Stimulated activated CD4-positive, alpha-beta T cell treated with anti-CD3 and anti-CD28 coated beads, Interleukin-4, amount 100 ng/mL, for 24 hours (primary cell): ENCODE measurements at places on chromosomes 13 and 19.

DNA sequence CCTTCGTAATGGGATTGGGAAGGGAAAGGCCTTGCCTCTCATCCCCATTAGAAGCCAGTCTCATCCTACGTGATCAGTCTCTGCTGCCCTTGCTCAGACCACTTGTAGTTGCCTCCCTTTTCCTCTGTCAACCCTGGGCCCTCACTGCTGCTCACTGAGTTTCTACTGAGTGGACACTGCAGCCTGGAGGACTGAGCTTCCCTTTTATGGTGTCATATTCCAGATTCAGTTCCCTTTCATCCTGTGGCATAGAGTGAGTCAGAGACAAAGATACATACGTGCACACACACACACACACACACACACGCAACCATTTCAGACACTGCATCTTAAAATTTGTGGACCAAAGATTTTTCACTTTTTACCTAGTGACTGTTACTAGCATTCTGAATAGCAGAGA, 56.6 kb downstream of the COG3 start:
- no peak for DNase-seq

GRCh38 chr19:28468701-28469459, 744.1 kb downstream of the UQCRFS1 start:
- DNase-seq: peak; percentile 4

GRCh38 chr13:110929104-110929777, 14.4 kb upstream of the ANKRD10 start:
- DNase-seq: no peak

GRCh38 chr19:43847246-43847645, 20.1 kb downstream of the ZNF283 start:
- no peak for DNase-seq

DNA sequence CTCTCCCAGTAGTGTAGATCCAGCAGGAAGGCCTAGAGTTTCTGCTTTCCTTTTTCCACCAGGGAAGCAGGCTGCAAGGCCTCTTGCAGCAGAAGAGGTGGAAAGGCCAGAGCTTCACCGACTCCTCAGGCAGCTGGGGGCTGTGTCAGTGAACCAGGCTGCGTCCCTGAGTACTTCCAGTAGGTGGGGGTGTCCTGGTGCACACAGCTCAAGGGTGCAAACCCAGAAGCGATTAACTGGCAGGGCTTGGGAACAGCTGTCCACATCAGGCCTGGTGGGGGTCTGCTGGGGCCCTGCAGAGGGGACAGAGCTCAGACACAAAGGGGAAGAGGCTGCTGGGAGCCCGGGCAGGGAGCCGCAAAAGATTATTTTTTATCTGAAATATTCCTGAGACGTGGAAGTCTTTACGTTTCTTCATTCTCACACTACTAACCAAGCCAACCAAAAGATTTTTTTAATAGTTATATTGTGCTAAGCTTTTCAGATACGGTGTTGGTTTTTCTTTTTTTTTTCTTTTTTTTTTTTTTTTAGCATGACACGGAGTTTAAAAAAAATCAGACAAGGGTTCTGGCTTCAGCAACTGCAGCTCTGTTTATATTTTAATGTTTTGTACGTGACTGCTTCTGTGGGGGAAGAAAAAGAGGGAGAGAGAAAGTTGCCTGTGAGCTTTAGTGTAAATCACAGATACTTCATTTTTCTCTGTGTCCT, 11.0 kb downstream of the TSHZ3 start:
- DNase-seq: no peak

DNA sequence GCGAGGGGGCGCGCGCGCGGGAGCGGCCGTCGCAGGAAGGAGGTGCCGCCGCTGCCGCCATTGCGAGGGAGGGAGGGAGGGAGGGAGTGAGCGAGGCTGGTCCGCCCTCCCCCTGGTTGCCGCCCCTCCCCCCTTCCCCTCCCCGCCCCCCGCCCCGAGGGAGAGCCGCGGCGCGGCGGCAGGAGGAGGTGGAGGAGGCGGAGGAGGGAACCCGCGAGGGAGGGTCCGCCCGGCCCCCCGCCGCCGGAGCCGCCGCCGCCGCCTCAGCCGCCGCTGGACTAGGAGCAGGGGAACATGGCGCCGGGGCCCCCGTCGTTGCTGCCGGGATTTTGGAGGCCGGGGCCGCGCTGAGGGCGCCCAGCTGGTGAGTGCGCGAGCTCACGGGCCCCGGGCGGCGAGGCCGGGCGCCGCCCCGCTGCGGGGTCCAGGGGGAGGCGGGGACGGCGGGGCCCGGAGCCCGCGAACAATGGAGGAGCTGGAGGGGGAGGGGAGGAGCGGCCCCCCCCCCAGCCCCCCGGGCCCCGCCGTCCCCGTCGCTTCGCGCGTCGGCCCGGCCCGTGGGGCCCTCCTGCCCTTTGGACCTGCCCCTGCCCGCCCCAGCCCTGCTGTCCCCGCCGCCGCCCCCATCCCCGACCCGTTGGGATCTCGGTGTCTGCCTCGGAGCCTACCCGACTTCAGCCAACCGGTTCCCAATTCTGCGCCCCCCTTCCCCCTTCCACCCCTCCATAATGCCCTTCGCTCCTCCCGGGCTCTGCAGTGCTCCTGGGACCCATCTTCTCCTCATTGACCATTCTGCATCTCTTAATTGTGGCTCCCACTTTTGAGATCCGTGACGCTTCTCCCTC, at the start of gene ARHGAP35:
TSS of gene ARHGAP35 (plus strand) at position 152 of the 845 bp plus-strand sequence. CDS start 57,679 bp downstream, outside the sequence.
- DNase-seq: peak; percentile 27

DNA sequence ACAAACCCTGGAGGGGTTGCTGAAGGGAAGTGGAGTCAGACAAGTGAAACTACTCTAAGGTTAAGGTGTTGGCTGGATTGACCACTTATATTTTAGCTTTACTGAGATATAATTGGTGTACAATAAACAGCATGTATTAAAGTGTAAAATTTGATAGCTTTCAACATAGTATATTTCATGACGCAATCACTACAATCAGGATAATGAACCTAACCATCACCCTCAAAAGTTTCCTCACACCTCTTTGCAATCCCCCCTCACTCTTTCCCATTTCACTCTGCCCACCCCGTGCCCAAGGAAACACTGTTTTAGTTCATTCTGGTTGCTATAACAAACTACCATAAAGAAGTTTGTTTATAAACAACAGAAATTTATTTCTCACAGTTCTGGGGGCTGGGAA, 508.0 kb downstream of the FGF9 start:
- no peak for DNase-seq

DNA sequence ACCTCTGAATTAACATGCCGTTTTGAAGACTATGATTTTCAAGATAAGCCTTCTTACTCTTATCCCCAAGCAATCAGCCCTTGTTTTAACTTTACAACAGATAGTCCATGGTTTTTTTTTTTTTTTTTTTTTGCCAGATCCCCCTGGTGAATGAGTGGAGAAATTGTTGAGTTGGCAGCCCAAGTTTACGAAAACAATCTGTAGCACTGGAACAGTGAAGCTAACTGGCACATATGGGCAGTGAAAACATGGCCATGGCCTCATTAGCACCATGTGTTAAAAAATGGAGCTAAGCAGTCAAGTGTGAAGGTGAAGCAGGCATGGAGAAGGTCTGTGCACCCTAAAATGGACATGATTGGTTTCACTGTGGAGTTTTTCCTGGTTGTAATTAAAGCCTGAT, 812.1 kb upstream of the MIR17HG start:
- no peak for DNase-seq

DNA sequence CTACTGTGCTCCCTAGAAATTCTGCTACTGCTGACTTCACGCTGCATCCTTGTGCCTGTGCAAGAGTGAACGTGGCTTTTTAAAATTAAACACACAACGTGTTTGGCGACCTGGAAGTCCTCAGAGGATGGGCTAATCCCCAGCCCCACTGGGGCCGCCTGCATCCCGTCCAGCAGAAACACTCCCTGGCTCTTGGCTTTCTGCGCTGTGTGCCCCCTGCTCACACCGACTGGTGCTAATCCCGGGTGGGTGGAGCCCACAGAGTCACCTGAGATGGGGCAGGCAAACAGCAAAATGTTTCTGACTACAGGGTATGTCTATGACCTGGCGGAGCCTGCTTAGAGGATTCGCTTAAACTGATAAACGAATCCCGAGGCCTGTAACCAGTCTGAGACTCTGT, 15.1 kb downstream of the CAPS start:
- no peak for DNase-seq

DNA sequence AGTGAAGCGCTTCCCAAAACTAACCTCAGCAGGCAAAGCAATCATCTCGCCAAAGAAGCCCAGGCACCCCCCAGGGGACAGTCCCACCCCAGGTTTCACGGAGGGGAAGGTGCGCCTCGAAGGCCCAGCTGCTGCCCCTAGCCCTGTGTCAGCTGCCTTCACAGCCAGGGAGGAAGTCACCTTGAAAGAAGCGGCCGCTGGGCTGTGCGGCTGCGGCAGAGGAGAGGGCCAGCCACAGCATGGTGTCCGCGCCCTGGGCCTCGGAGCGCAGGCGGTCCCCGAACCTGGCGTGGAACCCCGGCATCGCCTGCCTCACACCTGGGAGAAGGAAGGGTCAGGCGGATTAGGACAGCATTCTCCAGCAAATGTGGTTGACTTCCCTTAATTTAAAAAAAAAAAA, 35.0 kb downstream of the DHRS12 start:
- DNase-seq: no peak

DNA sequence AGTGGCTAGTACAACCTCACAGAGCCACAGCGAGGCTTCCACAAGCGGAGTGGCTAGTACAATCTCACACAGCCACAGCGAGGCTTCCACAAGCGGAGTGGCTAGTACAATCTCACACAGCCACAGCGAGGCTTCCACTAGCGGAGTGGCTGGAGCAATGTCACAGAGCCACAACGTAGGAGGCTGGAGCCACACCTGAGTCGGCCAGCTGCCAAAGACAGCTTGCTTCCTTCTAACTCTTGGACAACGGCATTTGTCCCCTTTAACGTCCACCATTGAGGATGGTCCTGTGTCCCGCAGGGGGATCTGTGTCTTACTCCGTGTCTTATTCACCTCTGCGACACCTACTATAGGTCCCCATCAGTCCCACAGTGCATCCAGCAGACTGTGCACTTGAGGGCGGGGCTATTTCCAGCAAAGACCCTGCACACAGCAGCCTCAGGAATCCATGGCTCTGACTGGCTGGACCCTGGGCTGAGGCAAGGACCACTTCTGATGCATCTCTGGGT, 3.7 kb downstream of the ZNF787 start:
- DNase-seq: no peak

DNA sequence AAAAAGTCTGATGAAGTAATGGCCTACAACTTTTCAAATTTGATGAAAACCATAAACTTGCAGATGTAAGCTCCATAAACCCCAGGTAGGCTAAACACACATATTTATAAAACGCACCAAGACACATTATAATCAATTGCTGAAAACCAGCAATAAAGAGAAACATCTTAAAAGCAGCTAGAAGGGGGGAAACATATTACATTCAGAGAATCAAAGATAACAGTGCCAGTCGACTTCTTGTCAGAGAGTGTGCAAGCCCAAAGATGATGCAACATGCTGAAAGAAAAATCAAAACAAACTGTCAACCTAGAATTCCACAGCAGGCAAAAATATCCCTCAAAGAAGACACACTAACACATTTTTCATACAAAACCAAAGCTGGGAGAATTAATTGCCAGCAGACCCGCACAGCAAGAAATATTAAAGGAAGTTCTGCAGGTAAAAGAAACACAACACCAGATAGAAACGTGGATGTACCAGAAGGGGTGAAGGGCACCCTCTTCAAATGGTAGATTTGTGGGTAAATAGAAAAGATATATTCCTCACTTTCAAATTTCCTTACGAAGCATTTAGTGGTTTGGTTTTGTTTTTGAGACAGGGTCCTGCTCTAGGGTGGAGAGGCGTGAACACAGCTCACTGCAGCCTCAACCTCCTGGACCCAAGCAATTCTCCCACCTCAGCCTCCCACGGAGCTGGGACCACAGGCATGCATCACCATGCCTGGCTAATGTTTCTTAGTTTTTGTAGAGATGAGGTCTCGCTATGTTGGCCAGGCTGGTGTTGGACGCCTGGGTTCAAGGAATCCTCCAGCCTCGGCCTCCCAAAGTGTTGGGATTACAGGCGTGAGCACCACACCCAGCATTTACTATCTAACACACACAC, 16.5 kb upstream of the ATP1A3 start:
- no peak for DNase-seq

- peak; percentile 33 for DNase-seq
Observed at GRCh38 chr19:1725100-1726064, 27.9 kb upstream of the ONECUT3 start.

DNA sequence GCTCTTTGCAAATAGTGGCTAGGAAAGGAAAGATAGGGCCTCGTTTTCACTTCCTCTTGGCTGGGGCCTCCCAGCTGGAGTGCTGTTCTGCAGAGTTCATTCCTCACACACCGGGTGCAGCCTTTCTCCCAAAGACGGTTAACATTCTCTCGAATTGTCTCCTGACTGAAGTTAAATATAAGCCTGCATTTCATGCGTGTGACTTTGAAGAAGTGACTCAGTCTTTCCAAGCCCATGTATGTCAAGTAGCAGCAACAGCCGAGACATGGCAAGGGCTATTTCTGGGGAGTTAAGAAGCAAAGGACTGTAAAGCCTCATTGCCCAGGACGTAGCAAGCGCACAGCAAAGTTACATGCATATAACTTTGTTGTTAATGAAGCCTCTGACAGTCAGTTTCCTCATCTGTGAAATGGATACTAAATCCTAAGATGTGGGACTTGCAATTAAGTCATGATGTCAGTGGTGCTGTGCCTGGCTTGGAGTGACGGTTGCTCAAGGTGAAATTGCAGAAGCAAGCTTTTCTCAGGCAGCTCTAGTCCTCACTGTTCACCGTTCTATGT, 502.4 kb downstream of the MYO16 start:
- DNase-seq: no peak

DNA sequence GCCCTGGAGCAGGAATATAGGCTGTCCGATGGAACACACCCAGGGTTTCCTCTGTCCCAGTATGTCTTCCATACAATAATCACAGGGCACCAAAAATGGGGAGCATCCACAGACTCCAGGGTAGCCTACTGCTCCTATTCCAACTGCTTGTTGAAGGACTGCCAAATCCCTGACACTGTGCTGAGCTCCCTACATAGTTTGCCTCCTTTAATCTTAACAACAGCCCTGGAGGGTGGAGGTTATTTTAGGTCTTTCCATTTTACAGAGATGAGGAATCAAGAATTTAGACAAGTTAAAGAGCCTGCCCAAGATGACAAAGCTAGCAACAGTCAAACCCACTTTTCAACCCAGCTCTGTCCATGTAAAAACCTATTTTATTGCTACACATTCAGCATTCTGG, 790.4 kb downstream of the DIAPH3 start:
- DNase-seq: no peak

DNA sequence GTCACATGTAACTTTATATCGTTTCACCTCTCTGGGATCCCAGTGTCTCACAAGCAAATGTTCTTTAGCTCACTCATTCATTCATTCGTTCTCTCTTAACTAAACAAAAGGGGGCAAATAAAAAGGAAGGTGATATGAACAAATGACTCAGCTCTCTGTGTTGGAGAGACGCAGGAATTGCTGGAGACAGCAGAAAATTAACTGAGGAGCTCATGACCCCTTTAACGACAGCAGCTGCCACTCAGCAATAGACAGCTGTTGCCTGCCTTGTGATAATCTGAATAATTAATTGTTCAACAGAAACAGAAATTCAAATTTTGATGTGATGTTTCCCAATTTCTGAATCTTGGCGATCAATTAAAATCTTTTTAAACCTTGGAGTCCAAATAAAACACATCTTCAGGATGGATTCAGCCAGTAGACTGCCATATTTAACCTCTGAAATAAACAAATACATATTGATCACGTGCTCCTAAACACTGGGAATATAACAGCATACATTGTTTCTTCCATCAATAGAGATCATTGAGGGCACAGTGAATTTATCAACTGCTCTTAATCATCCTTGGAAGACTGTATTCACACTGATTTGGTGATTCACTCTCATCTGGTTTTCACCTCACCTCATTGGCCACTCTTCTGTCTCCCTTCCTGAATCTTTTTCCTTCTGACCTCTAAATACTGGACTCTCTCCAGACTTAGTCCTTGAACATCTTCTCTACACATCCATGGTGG, 63.3 kb downstream of the MBNL2 start:
- DNase-seq: no peak

- DNase-seq: no peak
Observed at GRCh38 chr13:42367831-42368230, 95.9 kb downstream of the AKAP11 start.
